ENCODE measurements at places on chromosomes 4 and X.

DNA sequence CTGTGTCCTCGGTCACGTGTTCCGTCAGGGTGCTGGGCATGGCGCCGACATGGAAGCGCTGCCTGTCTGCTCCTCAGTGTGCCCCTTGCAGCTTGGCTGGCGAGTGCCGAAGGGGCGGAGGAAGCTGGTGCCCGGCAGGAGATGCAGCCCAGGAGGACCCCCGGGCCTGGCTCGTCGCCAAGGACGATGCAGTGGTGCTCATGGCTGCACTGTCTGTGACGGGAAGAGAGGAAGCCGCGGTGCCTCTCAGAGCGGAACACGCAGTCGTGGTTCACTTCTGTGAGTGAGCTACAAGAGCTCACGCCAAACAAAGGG lies 38.1 kb downstream of the FGFRL1 start:
- no peak for DNase-seq

GRCh38 chr4:16123356-16124084 lies 39.7 kb upstream of the PROM1 start:
- DNase-seq, result no peak

DNA sequence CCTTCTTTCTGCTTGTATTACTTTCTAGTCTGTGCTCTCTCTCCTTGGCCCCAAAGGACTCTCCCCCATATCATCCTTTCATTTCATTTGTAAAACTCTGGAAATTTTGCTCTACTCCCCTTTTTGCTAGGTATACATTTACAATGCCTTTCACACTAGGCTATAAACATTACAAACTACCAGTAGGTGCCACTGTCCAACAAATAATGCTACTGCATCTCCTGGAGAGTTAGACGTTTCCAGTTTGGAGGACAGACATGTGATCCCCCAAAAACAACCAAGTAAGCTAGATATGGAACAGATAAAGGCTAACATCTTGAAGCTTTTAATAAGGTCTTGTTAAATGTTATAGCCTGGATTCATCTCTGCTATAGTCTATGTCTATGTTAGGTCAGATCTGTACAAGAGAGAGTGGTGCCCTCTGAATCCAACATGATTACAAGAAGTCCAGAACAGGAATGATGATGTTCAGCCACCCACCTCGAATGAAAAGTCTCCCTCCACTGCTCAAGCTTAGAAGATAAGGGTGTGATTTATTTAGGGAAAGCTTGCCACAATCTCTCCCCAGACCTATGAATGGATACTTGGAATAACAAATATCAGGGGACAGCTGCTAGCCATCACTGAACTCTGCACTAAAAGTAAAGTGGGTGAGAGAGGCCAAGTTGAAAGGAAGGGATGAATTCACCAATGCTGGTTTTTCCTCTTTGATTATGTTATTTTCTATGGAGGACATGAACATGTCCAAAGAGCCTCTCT lies 14.3 kb downstream of the CBR4 start:
- no peak for DNase-seq

GRCh38 chrX:41665686-41666085 lies 23.1 kb upstream of the GPR34 start:
- DNase-seq, result no peak

DNA sequence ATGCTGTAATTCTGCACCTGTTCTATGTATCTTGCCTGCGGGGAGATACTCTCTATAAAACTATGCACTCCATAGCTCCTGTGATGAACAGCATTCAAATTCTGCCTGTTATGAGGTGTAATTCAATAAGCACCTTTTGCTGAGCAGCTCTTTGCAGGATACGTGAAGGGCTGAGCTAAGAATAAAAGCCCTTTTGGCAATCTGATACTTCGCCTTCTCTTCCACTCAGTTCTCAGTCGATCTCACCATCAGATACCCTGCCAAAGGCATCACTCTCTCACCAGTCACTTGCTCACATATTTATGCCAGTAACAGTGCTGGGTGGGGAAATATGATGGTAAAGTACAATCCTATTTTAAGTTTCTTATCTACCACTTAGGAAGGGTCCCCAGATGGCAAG lies 67.2 kb downstream of the RPS3A start:
- DNase-seq, result no peak

- no peak for DNase-seq
Measured at GRCh38 chrX:71550578-71550977, 17.7 kb downstream of the OGT start.

DNA sequence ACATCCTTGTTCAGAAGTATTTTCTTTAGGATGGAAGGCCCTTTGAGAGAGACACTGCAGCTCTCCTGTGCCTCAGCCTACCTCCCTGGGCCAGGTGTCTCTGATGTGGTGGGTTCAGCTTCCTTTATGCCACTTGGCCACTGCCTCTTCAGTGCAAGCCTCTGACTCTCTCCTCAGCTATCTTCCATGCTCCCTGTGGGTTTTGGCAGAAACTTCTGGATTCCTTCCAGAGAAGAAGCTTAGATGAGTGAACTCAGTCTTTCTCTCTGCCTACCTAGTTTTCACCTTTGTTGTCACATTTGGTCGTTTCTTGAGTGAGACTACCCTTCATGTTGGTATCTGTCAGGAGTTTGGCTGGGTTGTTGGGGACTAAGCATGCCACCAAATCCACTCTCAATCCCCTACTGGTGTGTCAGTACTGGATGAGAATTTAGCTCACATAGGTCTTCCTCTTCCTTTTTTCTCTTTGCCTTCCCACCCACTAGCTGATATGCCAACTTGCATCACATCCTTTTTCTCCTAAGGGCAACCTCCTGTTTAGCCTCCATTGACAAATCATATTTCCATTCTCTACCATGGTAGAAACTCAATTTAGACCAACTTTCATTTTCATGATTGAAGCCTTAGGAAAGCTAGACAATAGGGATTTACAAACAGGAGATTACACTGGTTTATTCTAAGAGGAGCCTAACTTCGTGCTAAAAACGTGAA lies 32.0 kb downstream of the IL15 start:
- DNase-seq, result no peak

- DNase-seq, result no peak
Measured at GRCh38 chrX:79138658-79139241, 5.7 kb upstream of the GPR174 start.

GRCh38 chr4:182062936-182063335 lies 180.3 kb upstream of the TENM3 start:
- no peak for DNase-seq

Measured in stimulated activated CD4-positive, alpha-beta T cell treated with anti-CD3 and anti-CD28 coated beads, Interleukin-1b, Interleukin-23, amount 100 ng/mL, for 1 hour (primary cell).